ENCODE measurements at places on chromosomes 4 and X.

DNA sequence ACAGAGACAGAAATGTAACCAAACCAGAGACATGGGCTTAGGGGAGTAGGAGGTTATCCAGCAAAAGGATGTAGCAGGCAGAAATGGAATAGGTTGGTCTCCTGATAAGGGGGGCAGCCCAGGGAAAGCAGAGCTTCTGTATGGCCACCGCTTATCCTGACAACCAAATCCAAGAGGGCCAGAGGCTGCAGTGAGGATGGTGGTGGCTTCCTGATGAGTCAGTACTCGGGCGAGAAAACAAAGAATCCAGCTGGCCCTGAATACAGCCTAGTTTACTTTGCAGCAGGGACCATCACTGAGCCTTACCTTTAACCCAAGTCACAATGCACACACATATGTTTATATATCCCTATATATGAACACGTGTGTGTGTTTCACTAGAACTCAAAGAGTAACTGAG is 129.7 kb upstream of the FTHL17 start:
- DNase-seq = no peak

DNA sequence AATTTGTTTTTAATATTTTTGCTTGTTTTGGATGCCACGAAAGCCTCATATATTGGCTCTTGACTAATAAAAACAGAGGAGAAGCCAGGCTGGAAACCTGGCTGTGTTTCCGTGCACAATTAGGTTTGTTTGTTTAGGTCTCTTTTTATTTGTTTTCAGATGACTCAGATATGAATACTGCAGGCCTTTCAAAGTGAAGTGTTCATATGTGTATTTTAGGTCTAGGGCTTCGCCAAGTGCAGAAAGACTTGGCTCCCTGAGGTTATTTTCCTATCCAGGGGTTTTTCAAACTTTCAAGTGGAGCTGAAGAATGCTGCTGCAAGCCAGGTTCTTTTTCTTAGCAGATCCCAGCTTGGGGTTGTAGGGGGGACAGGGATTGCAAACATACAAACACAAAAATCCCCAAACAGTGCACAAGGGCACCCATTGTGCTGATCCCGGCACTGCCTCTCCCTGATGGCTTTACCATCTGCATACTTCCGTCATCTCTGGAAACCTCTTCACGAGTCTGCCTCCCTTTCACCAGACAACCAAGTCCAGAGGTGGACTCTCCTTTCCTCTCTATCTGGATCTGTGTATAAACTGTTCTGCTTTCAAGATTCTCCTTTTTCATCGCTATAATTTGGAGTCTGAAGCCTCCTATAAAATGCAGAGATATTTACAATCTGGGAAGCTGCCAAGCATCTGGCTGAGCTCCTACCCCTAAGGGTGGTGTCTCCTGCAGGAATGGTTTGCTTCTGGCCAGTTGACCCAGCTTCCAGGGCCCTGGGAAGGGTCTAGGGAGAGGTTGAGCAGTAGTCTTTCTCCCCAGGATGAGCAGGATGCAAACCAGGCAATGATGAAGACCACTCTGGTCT is 108.6 kb downstream of the SMIM20 start:
- no peak for DNase-seq

- no peak for DNase-seq
These were observed 74.4 kb upstream of the DYNLT3 start for GRCh38 chrX:37921758-37922157.

DNA sequence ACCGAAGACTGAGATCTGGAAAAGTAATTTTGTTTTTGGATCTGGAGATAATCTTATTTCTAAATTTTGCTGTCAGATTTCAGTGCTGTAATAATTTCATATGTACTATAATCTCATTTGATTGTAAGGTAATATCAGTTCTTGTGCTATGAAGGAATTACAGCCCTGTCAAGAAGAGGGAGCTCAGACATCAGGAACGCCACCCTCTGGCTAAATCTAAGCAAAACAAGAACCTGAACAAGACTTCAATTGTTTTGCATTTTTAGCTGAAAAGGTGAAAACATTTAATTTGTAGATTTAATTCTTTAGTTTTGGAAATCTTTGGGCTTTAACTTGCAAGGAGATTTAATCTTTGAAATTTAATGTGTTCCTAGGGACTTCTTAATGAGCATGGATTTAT is 525.4 kb upstream of the HS3ST1 start:
- DNase-seq = peak; percentile 28
